ENCODE measurements at places on chromosomes 5 and 9.

- no peak for DNase-seq
Measured at GRCh38 chr9:10594482-10594881, 18.3 kb downstream of the PTPRD start.

DNA sequence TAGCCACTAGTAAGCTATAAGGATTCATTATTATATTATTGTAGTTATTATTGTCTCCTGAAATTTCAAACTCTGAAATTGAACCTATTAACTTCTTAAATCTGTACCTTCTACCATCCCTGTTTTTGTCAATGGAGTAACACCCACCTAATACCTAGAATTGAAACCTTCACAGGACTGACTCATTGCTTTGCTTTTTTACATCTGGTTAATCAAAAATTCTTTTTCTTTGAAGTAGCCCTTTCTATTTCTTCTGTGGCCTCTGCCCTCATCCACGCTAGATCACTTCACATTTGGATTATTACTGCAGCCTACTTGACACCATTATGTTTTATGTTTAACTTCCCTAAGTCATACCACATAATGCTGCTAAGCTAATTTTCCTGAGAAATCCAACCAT is 35.6 kb downstream of the RBM27 start:
- no peak for DNase-seq

DNA sequence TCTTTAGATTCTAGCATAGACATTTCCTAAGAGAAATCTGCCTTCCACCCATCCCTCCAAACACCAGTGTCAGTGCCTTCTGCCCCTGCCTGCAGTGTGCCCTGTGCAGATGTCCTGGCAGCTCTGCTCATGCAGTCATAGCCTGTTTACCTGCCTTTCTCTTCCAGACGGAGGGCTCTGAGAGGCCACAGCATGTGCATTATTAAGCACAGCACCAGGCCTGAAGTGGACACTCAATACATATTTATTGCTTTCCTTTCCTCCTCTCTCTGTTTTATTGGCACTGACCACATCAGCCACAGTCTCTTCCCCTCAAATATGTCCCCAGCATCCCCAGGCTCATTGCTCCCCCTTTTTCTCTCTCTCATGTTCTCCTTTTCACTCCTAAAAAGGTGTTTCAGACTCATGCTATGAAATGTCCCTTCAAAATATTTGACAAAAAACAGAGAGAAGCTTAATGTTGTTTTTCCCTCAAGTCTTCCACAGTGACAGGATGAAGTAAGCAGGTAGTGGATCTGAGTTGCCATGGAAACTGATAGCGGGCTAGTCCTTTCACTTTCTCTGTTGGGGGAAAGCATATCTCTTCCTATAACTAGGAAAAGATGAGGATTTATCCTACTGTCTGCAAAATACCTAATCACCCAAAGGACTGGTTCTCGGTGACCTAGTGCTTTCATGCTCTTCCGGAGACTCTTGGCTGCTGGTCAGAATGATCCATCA is 100.9 kb downstream of the ATP10B start:
- no peak for DNase-seq

GRCh38 chr9:1554081-1555035 is 460.8 kb upstream of the SMARCA2 start:
- no peak for DNase-seq

DNA sequence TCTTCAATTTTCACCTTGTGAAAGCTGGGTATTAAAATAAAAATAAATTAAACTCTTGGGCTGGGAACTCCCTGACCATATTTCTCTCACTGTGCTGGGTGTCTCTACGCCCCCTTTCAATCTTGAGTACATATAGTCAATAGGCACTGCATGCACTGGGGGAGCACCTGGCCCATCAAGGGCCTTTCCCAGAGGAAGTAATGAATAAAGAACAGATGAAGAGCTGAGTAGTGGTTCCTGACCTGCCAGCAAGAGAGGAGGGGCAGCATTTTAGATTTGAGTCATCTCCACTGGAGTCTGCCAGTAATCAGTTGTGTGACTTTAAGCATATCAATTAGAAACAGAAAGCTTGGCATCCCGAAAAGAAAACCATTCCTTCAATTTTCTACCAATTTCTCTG is 6.2 kb downstream of the MAPKAP1 start:
- DNase-seq, result no peak

DNA sequence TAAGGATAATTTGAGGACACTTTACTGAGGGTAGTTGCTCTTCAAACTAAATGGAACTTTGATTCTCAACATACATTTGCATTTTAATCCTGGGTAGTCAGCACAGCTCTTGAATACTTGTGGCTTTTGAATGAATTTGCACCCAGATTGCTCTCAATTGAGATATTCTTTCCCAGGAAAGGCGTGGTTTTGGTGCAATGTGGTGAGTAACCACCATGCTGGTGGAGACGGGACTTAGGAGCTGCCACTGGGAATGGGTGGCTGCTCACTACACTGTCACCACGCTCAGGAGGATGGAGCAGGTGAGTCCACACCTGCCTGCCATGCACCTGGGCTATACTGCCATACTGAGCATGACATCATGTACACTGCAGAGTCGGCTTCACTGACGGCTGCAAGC is 99.2 kb downstream of the IRX1 start:
- DNase-seq, result no peak

GRCh38 chr5:56251918-56252553 is 18.9 kb upstream of the ANKRD55 start:
- no peak for DNase-seq

GRCh38 chr9:92455217-92455616 is 27.1 kb downstream of the ASPN start:
- DNase-seq, result peak; percentile 8

GRCh38 chr9:94757158-94757557 is 30.7 kb downstream of the AOPEP start:
- no peak for DNase-seq

DNA sequence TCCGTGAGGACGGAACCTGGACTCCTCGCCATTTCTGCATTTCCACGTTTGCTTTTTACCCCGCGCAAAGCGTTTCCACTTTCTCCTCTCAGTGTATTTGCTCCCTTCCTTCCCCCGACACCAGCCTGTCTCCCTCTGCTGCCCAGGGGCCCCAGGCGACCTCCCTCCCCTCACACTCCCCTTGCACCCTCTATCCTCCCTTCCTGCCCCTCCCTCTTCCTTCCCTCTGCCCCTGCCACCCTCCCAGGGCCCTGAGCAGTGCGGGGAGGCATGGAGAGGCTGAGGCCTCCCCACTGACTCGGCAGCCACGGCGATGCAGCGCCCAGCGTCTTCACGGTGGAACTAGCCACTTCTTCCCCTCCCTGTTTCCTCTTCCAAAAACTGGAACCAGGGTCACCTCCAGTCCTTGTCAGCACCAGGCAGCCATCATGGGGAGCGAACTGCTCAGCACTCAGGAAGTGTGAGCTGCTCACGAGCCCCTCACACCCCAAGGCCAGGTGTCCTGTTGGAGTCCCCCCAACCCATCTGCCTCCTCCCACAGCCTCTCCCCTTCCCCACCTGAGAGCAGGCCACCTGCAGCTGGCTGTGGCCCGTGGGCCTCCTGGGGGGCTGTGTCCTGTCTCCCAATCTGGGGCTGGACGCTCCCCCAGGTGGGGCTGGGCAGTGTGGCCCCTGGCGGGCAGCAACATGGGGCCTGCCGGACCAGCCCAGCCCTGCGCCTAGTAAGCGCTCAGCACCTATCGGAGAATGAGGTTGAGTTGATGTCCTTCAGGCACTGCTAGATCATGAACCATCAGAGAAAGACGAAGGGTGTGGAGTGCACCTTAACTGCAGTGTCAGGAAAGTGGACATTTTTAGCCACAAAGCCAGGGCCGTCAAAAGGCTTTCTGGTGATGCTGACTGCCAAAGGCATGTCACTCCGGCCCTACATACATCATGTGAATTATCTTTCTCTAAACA is 17.5 kb downstream of the UBE2QL1 start:
- DNase-seq, result no peak

- DNase-seq, result peak; percentile 4
Measured at GRCh38 chr5:5242056-5242455, 101.9 kb downstream of the ADAMTS16 start.

DNA sequence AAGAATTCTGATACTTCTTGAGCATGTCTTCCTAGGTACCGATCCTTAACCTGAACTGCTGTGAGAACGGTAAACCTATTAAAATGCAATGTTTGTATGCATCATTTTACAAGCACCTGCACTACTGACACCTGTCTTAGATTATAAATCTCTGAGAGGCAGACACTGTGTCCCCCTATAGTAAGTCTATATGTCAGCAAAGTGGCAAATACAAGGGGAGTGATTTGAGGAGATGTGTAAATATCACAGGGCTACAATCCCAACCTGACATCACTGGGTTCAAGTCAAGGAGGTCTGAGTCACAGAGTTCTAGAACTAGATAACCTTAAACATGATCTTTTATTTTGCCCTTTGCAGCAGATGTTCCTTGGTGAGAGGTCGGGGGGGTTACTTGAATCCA is 64.1 kb downstream of the ANKH start:
- DNase-seq, result no peak

DNA sequence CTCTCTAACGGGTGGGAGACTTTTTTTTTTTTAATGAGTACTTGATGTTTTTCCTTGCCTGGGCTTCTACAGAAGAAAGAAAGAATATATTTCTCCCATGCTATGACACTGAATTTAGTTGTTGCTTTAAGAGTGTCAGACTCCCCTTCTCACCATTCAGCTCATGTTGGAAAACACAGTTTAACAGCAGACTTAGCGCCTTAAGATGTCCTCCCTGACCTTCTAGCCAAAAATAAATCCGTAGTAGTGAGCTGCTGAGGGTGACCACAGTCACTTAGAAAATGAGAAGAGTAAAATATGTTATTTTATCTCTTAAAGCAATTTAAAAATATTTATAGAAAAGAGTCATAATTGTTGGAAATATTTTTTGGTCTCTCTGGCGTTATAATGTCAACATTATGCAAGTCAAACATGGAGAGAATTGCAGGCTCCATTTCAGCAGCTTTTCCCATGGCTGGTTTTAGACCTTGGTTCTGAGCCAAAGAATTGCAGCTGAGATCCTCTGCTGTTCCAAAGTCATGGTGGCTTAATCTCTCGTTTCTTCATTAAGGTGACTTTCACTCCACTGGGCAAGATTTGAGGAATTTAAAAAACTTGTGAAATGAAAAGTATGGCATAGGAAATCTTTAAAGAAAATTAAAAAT is 143.5 kb downstream of the GHR start:
- no peak for DNase-seq

DNA sequence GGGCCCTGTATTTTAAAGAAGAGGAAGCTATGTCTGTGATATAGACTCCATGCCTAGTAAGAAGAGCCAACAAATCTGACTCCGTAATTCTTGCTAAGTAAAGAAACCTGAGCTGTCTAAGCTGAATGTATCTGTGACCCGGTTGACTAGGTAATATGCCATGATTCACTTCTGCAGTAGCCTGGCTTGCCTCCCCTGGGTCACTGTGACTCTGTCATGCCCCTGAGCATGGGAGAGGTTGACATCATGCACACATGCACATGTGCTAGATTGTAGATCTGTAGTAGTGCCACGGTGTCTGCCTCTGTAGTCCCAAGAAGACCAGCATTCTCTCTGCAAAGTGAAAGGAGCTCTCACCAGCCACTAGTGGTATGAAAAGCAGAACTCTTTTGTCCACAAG is 9.1 kb downstream of the SLC22A5 start:
- DNase-seq, result no peak

GRCh38 chr9:7546261-7546660 is 253.3 kb downstream of the DMAC1 start:
- no peak for DNase-seq

GRCh38 chr5:472076-472655 is 29.2 kb downstream of the EXOC3 start:
- DNase-seq, result no peak

DNA sequence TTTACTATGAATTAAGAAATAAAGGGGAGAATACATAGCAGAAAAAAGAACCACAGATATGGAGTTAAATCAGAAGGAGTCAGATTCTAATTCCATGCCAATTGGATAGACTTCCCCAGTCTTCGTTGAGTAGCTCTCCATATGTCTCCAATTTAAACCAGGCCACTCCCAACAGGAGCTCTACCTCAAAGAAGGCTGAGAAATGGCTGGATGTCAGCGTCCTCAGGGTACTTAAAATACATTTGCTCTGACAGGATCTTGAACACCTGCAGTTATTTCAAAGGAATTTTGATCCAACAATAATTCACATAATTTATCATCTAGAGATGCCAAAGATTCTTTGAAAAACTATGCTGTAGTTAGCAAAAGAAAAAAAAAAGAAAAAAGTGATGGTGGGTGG is 133.9 kb upstream of the FBN2 start:
- DNase-seq, result no peak

GRCh38 chr9:114830546-114830945 is 24.7 kb upstream of the TNFSF15 start:
- no peak for DNase-seq

DNA sequence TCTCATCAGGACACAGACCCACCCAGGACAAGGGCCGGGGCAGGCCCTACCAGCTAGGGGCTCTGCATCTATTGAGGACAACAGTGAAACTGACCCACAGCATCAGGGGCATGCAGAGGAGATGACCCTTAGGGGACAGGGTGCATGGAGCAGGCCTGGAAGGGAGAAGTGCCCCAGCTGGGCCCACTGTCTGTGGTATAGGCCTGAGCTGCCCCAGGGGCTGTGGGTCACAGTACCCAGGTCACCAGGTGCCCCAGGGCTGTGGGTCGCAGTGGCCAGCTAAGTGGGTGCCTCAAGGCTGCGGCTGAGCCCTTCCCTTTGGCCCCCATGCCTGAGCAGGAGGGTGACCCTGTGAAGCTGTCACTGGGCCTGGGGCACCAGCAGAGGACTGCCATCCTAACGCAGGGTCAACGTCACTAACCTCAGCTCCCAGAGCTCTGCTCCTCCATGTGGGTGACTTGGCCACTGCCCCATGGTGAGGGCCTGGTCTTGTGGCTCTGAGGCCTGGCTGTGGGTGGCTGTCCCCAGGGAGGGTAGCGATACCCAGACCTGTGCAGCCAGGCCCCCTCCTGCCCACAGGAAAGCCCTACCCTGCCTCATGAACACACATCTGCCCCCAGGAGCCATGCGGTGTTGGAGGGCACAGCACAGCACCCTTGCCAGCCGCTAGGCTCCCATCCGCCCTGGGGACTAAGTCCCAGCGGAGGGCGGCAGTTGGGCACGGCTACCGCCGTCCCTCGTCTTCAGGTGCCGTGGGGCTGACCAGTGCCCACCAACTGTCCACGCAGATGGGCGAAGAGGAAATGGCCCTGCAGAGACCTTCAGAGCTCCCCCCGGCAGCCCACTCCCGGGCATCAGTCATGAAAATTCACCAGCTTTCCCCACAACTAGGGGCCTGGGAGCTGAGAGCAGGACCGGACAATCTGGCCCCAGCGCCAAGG is 4.9 kb downstream of the EDF1 start:
- no peak for DNase-seq

GRCh38 chr5:110321117-110321516 is 405.4 kb downstream of the TMEM232 start:
- no peak for DNase-seq

GRCh38 chr9:16181539-16181938 is 628.7 kb downstream of the CCDC171 start:
- no peak for DNase-seq

- no peak for DNase-seq
Measured at GRCh38 chr5:146116361-146116760, 11.0 kb upstream of the PLAC8L1 start.

DNA sequence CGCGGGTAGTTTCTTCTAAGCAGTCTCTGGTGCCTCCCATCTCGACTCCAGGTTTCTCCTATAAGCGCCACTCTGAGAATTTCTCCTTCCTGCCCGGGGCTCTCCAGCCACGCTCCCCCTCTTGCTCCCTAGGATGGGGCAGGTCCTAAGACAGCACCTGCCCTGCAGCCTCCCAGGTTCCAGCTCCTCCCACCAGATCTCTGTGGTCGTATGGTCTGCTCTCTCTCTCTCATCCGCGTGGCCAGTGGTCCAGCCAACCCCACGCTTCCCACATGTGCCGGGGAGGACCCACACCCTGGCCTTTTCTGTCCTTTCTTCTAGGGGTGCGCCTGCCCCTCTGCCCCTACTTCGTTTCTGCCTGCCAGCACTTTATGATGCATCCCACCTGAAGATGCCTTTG is 40.5 kb downstream of the MVB12B start:
- DNase-seq, result no peak
